Hematopoietic multipotent progenitor cell treated with erythropoietin and hydrocortisone succinate and interleukin-3 and kit ligand, for 4 days (in vitro differentiated cells): ENCODE measurements at places on chromosomes 3 and 15.
A peak's percentile ranks its signal among the peaks of the same experiment; 100 is the strongest.

- DNase-seq, result no peak
Measured at GRCh38 chr3:1294586-1294985, 201.8 kb downstream of the CNTN6 start.

- no peak for DNase-seq
Measured at GRCh38 chr3:126704494-126705214, 614 bp downstream of the CHCHD6 start.

DNA sequence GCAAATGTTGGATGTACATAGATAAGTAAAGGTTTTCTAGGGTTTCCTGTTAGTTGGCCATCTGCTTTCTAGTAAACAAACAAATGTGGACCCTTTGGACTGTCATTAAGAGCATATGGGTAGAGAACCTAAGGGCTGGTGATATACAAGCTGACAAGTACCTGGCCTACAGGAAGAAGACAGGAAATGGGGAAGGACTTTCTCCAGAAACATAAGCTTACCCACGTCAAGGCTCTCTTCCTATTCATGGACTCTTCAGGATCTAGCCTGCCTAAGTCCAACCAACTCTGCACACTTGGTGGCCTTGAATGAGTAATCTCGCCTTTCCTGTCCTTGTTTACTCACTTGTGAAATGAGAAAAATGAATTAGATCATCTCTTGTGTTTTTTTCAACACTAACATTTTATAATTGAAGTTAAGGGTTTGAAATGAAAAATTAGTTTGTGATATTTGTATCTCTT, 22.2 kb upstream of the GOLIM4 start:
- DNase-seq, result no peak

DNA sequence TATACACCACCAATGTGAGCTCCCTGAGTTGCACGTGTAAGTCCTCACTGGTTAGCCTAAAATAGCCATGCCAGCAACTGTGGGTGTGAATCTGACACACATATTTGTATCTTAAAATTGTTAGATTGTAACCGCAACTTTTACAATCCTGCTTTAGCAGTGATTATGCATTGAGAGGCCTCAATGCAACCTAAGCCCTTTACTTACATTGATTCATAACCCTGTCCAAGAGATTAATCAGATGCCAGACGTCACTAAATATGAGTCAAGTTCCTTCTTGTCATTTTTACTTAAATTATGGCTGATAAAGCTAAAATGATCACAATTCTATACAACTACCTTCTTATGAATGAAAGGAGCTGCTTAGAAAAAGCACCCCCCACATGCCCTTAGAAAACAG, 46.9 kb downstream of the IL17RD start:
- DNase-seq, result no peak

DNA sequence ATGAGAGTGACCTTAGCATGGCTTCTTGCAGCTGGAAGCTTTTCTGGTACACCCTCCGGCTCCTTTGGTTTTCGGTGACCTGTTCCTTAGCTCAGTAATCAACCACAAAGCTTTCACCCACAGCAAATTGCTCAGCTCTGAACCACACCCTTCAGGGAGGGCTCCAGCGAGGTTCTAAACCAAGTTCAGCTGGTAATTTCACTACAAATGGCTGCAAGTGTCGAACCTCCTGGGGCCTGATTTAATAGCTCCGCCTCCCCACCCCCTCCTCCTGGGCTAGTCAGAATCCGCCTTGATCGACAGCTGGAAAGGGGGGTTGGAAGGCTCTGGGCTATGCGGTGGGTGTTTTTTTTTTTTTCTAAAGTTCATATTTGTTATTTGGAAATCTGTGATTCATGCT, 150.9 kb upstream of the MCTP2 start:
- DNase-seq, result no peak

- no peak for DNase-seq
Measured at GRCh38 chr3:4814904-4815574, 164.2 kb upstream of the BHLHE40 start.

DNA sequence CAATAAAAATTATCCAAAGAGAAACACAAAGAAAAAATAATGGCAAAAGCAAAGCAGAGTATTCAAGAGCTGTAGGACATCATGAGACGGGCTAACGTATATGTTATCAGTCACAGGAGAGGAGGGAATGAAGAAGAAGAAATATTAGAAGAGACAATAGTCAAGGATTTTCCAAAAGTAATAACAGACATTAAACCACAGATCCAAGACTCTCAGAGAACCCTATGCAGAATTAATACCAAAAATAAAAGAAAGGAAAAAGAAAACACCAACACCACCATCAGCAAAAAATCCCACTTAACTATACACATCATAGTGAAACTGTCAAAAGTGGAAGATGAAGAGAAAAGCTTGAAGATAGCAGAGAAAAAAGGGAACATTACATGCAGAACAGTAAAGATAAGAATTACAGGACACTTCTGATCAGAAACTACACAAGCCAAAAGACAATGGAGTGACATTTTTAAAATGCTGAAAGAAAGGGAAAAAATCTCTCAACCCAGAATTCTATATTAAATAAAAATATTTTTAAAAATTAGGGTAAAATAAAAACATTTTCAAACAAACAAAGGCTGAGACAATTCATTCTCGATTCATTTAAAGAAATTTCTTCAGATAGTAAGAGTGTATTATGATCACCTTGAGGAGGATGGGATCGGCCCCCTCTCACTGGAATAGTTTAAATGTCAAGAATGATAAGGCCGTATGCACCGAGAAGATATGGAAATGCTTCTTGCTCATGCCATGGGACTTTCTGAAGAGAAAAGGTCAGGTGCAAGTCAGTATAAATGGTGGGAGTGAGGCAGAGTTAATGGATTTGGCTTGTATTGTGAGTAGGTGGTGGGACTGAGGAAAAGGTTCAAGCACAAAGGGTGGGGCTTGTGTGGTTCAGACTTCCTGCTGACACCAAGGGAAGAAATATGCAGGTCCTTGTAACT, 28.5 kb downstream of the TM2D3 start:
- DNase-seq, result no peak

DNA sequence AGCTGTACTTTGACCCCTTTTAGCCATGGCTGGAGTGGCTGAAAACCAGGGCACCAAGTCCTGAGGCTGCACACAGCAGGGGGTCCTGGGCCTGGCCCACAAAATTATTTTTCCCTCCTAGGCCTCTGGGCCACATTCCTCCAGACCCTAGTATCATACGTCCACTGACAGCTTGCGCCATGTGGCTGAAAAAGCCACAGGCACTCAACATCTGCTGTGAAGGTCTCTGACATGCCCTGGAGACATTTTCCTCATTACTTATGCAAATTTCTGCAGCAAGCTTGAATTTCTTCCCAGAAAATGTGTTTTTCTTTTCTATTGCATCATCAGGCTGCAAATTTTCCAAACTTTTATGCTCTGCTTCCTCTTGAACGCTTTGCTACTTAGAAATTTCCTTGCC, 239.0 kb downstream of the SQOR start:
- DNase-seq, result no peak

GRCh38 chr15:80228959-80229610, 22.9 kb downstream of the CTXND1 start:
- no peak for DNase-seq

- DNase-seq, result peak; percentile 30
Measured at GRCh38 chr3:42101048-42101447, 9.9 kb downstream of the TRAK1 start.

DNA sequence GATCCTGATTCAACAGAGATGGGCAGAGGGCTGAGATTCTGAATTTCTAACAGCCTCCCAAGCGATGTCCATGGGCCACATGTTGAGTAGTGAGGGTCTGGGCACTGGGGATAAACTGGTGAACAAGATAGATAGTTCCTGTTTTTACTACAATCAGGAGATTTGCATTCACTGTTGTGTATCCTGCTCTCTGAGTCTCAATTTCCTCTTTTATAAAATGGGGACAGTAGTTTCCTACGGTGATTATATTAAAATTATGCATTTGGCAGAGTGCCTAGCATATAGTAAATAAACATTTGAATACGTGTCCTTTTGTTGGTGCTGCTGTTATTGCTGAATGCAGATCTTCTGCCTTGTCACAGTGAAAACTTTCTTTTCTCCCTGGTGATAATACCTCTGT, 102.5 kb downstream of the MYH15 start:
- peak; percentile 82 for DNase-seq

- no peak for DNase-seq
Measured at GRCh38 chr3:171095063-171095462, 68.5 kb upstream of the SLC2A2 start.

GRCh38 chr3:5292512-5292911, 105.0 kb downstream of the EDEM1 start:
- DNase-seq, result no peak

DNA sequence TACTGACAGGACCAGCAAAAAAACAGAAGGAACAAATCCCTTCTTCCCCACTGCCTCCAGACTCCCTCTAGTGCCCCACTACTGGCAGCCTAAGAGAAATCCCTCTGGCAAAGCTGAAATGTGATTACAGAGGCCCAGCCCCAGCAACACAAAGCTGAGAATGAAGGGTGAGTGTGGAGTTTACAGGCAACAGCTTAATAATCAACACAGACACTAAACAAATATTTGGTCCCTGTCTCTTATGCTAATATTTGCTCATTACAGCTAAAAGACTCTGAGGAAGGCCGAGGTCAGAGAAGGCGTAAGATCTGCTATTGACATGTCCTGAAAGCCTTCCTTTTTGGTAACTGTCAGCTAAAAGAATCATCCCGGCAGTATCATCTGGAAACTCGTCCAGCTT, 308.5 kb upstream of the RASGRP1 start:
- DNase-seq, result no peak

DNA sequence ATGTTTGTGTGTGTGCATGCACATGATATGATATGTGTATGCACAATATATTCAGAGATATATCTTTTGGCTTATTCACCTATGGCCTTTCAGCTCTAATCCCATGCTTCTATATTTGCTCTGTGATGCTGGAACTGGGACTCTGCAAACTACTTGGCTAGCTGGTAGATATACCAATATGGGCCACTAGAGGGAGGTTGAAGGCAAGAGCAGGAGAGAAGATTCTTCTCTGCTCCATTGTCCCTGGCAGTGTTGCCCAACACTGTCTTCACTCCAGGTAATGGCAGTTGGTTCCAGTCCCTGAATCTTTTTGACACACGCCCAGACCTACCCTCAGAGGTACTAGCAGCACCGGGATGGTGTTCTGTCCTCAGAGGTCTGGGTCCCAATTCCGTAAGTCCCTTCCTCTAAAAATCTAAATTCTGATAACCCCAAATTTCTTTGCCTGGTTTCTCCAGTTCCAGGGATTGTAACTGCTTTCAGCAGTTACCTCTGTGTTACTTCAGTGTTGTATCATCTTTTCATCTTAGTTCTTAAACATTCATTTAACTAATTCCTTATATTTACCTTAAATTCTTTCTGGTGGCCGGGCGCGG, 44.7 kb downstream of the GTPBP8 start:
- peak; percentile 79 for DNase-seq

- DNase-seq, result no peak
Measured at GRCh38 chr3:140530603-140531002, 147.3 kb upstream of the TRIM42 start.

- peak; percentile 52 for DNase-seq
Measured at GRCh38 chr3:179181021-179181472, 32.9 kb downstream of the PIK3CA start.
